ENCODE measurements at places on chromosomes 11 and 22.
A peak's percentile ranks its signal among the peaks of the same experiment; 100 is the strongest.

GRCh38 chr22:24925586-24926427 is 20.7 kb downstream of the LHFPL7 start:
- no peak for DNase-seq

- DNase-seq: no peak
Observed at GRCh38 chr11:115344846-115345245, 159.4 kb downstream of the CADM1 start.

DNA sequence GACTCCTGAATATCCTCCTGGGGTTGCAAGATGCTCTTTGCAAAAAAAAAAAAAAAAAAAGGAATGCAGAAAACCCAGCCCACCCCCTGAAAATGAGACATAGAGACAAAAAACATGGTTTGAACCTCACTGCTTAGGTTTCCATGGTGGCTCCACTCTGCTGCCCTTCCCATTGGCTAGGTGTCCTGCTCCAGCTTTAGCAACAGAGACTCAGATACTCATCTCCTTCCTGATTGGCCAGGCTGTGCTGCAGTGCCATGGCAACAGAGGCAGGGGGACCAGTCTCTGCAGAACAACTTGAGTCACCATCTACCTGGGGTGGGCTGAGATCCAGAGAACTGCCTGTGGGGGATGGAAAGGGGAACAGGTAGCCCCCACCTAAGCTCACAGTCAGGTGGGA is 17.4 kb upstream of the YWHAH start:
- DNase-seq: no peak

GRCh38 chr11:75565221-75565814 is 3.3 kb downstream of the SERPINH1 start:
- DNase-seq: no peak

DNA sequence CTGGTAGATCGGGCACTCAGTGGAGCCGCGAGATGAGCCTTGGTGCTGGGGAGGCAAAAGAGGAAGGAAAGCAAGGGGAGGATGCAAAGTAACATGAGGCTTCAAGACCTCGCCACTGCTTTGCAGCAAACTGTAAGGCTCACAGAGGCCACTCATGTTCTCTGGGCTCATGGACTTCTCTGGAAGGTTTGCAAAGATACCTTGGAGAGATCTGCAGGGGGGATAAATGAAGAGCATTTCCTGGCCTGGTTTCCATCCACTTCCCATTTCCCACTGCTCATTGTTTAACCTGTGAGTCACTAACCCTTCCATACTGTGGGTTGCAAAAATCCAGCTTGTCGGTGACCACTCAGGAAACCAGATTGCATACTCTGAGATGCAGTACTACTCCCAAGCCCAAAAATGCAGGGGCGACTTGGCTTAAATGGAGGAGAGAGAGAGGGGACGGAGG is 38.5 kb downstream of the OSBP2 start:
- DNase-seq: no peak

- no peak for DNase-seq
Observed at GRCh38 chr22:36334821-36335603, 52.8 kb downstream of the MYH9 start.

GRCh38 chr22:24003887-24004286 is 1.4 kb downstream of the GSTT4 start:
- DNase-seq: no peak

GRCh38 chr11:58659404-58659803 is 36.9 kb downstream of the CNTF start:
- no peak for DNase-seq

- no peak for DNase-seq
Observed at GRCh38 chr22:24161909-24162308, 19.4 kb upstream of the SUSD2 start.

DNA sequence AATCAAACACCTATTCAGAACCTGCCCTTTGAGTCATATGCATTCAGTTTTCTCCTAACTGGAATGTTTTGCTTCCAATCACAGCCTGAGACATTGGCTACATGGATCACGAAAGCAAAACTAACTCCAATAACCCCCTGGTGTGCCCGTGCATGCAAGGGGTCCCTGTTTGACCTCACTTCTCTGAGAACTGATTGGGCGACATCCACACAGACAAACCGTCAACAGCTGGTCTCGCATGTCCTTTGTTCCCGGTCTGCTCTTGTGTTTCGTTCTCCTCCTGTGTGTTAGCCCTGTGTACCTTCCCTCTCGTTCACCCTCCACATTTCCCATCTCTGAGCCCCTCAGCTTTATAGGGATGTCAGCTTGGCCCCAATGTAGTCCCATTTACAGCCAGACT is 67.2 kb upstream of the TTC12 start:
- DNase-seq: no peak

DNA sequence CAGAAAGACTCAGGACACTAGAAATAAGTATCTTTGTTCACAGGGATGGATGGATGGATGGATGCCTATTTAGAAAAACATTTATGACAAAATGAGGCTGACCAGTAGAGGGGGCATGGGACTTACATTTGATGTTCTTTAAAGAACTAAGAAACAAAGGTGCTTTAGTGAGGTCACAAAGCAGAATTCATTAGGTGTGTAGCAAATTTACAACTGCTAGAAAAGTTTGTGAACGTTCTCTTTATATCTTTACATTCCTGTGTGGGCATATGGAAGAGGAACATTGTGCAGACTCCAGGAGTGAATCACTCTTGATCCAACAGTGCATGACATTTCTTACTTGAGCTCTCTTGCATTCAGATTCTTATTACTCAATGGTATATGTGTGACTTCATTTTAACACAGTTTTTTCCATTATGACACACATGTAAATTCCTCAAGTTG is 15.8 kb upstream of the SIK2 start:
- no peak for DNase-seq

GRCh38 chr11:74220376-74220775 is 49.3 kb downstream of the PPME1 start:
- no peak for DNase-seq

- no peak for DNase-seq
Observed at GRCh38 chr11:125001849-125002248, 47.8 kb downstream of the CCDC15 start.

- no peak for DNase-seq
Observed at GRCh38 chr22:38731703-38732161, 24.1 kb downstream of the SUN2 start.

- no peak for DNase-seq
Observed at GRCh38 chr11:47161134-47161854, 15.4 kb downstream of the ARFGAP2 start.

GRCh38 chr11:128904656-128905344 is 13.6 kb downstream of the KCNJ5 start:
- DNase-seq: no peak

DNA sequence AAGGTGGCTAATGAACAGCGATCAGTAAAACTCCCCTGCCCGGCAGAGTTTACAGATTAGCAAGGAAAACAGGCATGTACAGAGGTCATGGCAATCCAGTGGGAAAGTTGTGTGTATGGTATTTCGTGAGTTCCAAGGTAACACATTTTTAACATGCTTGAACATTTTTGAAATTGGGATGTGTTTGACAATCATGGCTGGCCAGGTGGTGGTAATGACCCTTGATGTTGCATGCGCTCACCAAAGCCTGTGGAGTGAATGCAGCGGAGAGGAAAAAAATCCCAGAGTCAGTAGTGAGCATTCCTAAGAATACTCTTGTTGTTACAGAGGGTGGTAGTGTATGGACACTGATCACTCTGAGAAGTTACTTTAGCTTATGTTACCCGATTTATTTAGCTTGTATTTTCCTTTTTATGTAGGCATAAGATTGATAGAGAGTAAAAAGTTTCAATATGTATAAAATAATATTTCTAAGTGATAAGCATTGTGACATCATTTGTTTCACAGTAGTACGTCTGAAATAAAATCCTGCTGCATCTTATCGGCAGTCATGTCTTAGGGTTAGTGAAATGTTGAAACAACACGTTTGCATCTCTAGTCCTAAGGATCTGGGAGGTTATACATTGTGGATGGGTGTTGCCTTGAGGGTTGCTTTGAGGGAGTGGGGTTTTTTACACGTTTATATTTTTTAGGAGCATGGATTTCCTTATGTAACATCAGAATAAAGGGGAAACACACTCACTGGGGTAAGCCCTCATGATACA is 8.7 kb downstream of the TEAD1 start:
- DNase-seq: no peak

GRCh38 chr11:117026593-117027330 is 71.5 kb downstream of the SIK3 start:
- DNase-seq: no peak

DNA sequence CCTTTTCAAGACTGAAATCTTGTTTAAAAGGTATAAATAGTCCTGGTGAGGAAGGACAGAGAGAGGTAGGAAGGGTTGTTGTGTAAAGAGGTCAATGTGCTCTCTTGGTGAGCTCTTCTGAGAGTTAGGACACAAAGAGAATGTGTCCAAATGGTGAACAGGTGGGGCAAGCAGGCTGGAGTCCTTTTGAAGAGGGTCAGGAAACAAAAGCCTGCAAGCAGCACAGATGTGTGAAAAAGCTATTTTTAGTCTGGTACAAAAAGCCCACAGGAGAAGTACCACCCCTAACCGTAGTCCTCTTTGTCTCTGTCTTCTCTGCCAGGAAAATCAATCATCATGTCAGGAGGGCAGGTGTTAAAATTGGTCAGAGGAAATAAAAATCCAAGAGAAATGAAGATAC is 54.4 kb upstream of the SYN3 start:
- DNase-seq: no peak

- no peak for DNase-seq
Observed at GRCh38 chr11:67027943-67028542, 5.1 kb downstream of the SYT12 start.

DNA sequence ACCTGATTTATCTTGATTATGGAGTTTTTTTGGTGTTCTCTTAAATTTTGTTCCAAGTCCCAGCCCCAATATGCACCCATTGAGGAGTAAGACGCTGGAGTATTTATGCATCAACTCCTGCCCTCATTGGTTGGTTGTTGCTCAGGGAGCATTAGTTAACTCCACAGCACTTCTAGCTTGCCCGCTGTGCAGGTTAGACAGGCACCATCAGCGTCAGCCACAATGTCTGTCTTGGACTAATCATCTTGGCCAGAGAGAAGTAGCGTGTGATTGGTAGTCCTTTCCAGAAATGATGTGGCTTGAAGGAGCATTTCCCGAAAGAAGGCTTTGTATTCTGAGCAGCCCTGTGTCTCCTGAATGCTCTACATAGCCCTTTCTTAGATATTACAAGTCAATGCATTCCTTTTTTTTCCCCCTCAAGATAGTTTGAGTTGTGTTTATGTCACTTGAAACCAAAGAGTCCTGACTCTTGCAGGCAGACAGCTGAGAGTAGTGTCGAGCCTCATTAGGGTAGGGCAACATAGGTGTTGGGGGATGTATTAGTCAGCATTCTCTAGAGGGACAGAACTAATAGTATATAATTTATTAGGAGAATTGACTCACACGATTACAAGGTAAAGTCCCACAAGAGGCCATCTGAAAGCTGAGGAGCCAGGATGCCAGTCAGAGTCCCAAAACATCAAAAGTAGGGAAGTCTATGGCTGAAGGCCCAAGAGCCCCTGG is 94.6 kb upstream of the RCN1 start:
- DNase-seq: no peak

- no peak for DNase-seq
Observed at GRCh38 chr22:28047740-28048139, 128.7 kb upstream of the PITPNB start.

GRCh38 chr11:131253142-131253655 is 117.2 kb upstream of the NTM start:
- DNase-seq: no peak

- no peak for DNase-seq
Observed at GRCh38 chr11:108916935-108917334, 252.1 kb downstream of the DDX10 start.

GRCh38 chr11:19980957-19981669 is 179.2 kb downstream of the DBX1 start:
- no peak for DNase-seq

DNA sequence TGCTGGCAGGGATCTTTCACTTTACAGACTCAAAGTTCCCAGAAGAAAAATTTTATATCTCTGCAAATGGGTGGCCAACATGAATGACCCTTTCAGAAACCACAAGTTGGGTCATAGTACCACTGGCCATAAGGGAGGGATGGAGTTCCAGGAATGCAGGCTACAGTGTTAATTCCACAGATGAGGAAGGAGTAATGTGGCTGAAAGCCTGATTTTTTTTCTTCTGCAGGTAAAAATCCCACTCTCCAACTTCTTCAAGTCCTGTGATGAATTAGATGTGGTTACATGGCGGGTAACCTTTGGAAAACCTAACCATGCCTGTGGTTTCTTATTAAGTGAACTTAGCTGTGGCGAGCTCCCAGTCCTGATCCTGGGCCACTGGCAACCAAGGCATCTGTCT is 103.2 kb downstream of the SLC1A2 start:
- no peak for DNase-seq

GRCh38 chr22:19877626-19878339 is 23.1 kb upstream of the GNB1L start:
- no peak for DNase-seq

- no peak for DNase-seq
Observed at GRCh38 chr11:688681-689080, 6.3 kb downstream of the DEAF1 start.

DNA sequence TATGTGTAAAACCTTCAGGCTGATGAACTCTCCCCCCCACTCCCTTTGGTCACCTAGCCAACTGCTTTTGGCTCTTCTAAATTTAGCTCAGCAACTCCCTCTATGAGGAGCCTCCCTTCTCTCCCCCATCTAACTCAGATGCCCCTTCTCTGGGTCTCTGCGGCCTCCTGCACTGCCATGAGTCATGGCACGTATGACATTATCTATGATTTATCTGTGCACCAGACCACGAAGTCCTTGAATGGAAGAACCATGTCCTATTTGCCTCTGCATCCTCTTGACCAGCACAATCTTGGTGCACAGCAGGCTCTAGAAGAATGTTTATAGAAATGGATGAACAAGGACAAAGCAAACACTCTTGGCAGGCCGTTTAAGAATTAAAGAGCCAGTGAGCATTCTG is 46.0 kb downstream of the RPL27A start:
- no peak for DNase-seq

DNA sequence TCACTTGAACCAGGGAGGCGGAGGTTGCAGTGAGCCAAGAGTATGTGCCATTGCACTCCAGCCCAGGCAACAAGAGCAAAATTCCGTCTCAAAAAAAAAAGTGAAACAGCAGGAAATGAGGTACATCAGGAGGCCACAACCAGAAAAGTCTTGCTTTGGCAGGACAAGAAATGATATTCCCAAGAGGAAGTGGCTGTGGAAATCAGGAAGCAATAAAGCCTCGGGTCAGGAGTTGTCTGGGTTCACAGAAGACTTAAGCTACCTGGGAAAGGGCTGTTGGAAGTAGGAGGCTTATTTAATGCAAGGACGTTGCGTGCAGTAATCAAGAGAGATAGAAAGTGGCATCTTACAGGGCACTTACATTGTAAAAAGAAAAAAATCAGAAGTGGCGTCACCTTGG is 9.2 kb upstream of the RELT start:
- DNase-seq: no peak

- peak; percentile 42 for DNase-seq
Observed at GRCh38 chr11:44621140-44621681, 55.7 kb downstream of the CD82 start.

All from left renal cortex interstitium (tissue), 4 donors.